ENCODE measurements at places on chromosomes 6 and 20.

GRCh38 chr6:5094327-5094726 is 9.2 kb downstream of the PPP1R3G start:
- no peak for DNase-seq

DNA sequence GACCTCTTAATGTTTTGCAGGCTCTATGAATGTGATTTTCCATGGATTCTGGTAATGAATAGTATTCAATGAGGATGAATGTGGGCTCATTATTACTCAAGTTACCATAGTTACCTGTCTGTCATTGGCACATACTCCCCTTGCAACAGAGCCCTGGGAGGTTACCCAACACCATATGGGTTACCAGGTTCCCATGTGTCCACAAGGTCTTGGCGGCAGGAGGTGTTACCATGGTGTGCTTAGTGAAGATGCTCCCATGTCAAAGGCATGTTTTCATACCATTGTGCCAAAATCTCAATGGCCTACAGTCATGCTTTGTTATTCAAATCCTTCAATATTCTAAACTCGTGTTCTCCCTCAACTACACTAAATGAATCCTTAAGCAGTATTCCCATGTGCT is 232.5 kb downstream of the HDGFL1 start:
- DNase-seq = no peak

DNA sequence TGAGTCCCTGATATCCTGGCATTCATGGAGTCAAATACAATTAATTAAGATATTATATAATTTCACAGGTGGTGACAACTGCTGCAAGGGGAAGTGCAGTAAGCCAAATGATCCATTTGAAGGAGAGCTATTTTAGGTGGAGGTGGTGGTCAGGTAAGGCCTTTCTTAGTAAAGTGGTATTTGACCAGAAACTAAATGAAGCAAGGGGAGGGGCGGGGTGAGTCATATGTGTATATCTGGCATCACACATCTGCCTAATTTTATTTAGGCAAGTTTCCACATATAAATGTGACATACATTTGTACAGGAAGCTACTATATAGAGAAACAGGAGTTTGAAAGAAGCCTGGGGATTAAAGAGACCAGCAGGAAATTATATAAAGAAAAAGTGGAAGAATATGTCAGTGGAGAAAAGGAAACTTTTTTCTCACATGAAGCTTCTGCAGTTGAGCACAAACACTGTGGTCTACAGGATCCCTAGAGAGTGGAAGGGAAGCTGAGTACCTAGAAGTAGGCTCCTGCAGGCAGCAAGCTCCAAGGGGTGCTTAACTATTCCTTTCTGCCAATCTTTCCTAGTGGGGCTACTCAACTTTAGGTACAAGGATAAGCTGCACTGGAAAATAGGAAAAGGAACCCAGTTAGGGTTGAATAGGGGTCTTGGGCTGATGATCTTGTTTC is 99.6 kb downstream of the OGFRL1 start:
- DNase-seq = no peak

DNA sequence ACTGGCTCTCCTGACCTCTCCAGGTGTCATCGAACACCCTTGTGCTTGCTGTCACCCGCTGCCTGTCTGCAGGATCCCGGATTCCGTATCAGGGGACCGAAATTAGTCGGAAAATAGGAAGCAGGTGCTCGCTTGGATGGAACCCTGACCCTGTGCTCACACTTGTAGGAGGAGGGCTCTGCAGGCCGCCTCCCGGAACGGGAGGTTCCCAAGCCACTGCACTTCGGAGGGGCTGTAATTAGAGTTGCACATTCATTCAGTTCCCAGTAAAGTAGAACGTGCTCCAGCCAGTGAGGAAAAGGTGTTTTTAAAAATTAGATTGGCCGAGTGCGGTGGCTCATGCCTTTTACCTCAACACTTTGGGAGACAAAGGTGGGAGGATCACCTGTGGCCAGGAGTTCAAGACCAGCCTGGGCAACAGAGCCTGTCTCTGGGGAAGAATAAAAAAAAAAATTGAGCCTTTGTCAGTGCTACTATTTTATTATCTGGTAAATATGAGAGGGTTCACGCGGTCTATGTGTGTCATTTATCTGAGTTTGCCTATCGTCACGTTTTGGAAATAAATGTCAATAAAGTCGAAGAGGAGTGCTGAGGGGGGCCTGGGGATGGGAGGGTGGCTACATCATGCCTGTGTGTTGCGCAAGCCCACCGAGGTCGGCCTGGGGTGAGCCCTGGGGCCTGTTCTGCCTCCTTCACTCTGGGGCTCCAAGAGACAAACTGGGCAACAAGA is 1.5 kb upstream of the GMEB2 start:
- DNase-seq = no peak

- DNase-seq = no peak
These were observed 414.1 kb downstream of the CDH26 start for GRCh38 chr20:60372275-60372674.

DNA sequence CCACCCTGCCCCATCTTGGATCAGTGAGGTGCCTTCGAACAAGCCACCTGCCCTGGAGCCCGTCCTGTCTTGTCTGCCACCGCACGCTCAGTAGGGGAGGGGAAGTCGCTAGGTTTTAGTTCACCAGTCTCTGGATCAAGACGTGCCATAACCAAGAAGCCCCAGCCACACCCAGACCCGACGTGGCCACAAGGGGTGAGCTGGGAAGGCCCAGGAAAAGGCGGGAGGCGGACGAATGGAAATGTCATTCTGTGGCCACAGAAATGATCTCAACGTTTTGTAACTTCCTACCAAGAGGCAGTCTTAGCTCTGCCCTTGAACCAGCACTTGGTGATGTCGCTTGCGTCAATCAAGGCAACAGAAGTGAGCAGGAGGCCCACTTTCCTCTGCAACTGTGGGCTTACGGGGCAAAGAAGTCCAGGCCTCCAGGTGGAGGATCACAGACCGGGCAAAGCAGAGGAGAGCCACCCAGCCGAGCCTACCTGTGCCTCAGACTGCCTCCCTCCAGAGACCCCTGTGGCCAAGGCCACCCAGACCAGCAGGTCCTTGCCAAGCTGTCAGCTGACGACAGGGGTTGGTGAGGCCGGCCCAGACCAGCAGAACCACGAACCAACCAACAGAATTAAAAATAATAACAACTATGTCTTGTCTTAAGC is 14.5 kb downstream of the GMEB2 start:
- no peak for DNase-seq

- no peak for DNase-seq
These were observed 23.6 kb downstream of the COL11A2 start for GRCh38 chr6:33168639-33169038.

- no peak for DNase-seq
These were observed 19.5 kb upstream of the EDN1 start for GRCh38 chr6:12270551-12271230.

- no peak for DNase-seq
These were observed 1.1 kb downstream of the BNIP5 start for GRCh38 chr6:36335465-36336207.

DNA sequence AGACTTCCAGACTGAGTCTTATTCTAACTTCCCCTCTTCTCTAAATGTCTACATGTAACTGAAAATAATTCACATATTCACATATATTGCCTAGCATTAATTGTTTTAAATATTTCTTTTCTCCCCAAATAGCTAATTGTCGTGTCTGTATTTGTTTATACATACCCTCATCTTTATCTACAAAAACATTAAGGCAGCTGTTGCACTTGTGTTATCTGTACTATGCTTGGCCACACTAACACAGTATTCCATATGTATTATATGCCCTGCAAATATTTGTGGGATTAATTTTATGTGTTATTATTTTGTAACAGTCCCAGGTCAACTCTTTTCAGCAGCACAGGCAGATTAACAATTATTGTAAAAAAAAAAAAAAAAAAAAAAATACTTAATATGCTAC is 11.7 kb downstream of the HDAC2 start:
- no peak for DNase-seq

DNA sequence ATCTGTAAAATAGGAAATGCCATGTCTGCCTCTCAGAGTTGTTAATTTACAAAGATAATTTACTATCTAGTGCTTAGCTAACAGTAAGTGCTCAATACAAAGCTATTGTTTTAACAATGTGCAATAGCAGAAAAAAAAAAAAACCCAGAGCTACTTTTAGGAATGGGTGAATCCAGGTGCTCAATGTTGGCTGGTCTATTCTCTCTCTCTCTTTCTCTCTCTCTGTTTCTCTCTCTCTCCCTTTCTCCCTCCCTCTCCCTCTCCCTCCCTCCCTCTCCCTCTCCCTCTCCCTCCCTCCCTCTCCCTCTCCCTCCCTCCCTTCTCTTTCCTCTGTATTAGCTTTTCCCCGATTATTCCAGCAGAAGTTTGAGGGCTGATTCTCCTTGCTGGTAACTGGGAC is 14.0 kb downstream of the PDRG1 start:
- DNase-seq = no peak

GRCh38 chr20:49446808-49447207 is 35.7 kb downstream of the KCNB1 start:
- peak; percentile 65 for DNase-seq

- DNase-seq = no peak
These were observed 183.3 kb upstream of the PDE10A start for GRCh38 chr6:165846123-165846966.

GRCh38 chr6:9610620-9611415 is 804.1 kb downstream of the TFAP2A start:
- DNase-seq = no peak

GRCh38 chr6:23320471-23321015 is 751.2 kb downstream of the HDGFL1 start:
- DNase-seq = no peak

- no peak for DNase-seq
These were observed 62.0 kb downstream of the NPEPL1 start for GRCh38 chr20:58754584-58754983.

DNA sequence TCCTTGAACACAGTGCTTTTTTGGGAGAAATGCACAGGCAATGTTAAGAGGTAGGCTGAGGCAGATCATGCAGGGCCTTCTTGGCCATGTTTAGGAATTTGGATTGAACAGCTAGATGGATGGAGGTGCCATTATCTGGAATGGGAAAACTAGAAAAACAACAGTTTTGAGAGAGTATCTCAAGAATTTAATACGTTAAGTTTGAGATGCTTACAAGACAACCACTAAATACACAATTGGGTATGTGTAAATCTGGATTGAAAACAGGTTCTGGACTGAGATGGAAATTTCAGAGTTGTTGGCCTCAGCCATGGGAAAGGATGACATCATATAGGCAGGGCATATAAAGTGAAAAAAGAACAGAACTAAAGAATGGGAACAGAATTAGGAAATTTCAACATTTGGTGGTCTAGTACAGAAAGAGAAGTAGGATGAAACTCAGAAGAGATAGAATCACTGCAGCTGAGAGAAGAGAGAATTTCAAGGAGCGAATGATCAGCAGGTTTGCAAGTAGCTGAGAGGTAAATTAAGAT is 37.1 kb downstream of the NCOA7 start:
- no peak for DNase-seq

- DNase-seq = no peak
These were observed 18.1 kb downstream of the HLA-DPB1 start for GRCh38 chr6:33093855-33094254.

GRCh38 chr6:37675100-37675499 is 22.6 kb downstream of the MDGA1 start:
- DNase-seq = no peak

GRCh38 chr6:52074155-52074554 is 13.3 kb downstream of the PKHD1 start:
- no peak for DNase-seq

- peak; percentile 89 for DNase-seq
These were observed 75.2 kb downstream of the OR2B2 start for GRCh38 chr6:27836783-27837624.

GRCh38 chr6:6620766-6621425 is 32.4 kb downstream of the LY86 start:
- no peak for DNase-seq
